Stomach (tissue), 19 donors: ENCODE measurements at places on chromosomes 7 and 10. TPM values are rescaled to one million over a fixed set of nuclear protein-coding genes. Genes with fewer than 3 reads are reported as not detected.

DNA sequence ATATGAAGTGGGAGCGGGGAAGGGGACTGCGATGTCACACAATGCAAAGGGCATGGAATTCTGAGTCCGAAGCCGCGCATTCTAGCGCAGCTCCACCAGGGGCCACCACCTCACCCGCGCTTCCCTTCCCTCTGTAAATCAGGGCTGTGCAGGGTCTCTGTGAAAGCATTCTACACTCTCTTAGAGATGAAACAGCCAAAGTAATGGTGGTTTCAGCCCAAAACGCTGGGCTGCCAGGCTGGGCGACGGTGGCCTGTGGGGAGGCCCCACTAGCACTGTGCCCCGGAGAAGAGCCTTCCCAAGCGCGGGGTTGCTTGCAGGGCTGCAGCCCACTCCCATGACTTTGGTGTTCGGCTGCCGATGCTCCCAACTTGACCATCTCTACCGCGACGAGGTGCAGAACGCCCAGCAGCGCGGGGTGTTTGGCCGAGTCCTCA is 11.4 kb downstream of the ATG9B start:
- no peak for DNase-seq

DNA sequence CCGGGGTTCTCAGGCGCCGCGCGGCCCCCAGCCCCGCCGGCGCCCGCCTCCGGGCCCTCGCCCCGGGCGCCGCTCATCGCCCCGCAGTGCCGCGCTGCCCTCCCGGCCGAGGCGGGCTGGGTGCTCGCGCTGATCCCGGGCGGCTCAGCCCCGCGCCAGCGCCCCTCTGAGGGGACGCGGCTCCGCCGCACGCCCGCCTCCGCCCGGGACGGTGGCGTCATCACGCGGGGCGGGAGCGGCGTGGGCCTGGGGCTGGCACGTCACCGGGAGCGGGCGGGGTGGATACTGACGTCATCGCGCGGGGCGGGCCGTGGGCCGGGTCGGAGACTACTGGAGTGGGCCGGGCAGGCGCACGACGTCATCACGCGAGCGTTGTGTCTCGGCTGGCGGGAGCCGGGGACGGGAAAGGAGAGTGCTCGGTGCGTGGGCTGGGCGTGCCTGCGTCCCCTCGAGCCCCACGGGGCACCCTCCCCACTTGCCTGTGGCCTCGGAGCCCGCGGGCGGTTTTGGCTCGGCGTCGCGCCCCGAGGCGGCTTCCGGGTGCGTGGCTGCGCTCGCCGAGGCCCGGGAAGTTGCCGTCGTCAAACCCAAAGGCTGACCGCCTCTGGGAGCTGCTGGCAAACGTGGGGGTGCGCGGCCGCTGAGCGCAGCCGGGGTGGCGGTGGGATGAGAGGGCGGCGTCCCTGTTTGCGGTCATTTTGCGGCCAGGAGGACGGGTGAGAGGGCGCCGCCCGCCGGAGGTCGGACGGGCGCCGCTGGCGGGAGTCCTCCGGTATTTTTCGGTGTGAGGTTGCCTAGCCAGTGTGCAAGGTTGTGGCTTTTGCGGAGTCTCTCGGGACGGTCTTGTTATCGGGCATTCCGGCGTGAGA is at the start of gene ESYT2:
Gene ESYT2, minus strand, starts transcription at position 168 of the 869 bp plus-strand sequence. Its CDS starts 91 bp downstream, at position 77.
- DNase-seq, result peak; percentile 98

GRCh38 chr7:4139656-4140625 is 542.2 kb upstream of the FOXK1 start:
- DNase-seq, result no peak

CYP17A1 gene
- total RNA-seq, result not detected

OR2AE1 gene
- total RNA-seq, result not detected

RPEL1 gene
- total RNA-seq, result not detected
